ENCODE measurements at places on chromosomes 6 and 20.
A peak's percentile ranks its signal among the peaks of the same experiment; 100 is the strongest.

GRCh38 chr20:10498200-10498599, 63.1 kb downstream of the SLX4IP start:
- no peak for DNase-seq

DNA sequence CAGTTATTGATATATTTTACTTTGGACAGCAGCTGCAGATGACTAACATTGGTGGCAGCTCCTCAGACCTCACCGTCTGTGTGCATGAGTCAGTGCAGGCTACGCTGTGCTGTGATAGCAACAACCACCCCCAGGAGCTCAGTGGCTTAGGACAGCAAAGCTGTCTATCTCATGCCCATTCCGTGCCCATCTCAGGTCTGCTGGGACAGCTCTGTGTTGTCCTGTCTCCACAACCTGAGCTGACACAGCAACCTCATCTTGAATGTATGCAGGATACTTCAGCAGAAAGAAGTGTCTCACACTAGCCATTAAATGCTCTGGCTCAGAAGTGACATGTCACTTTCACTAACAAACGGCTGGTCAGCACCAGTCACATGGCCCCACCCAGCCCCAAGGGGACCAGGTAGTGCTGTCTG, 47.7 kb downstream of the BANF2 start:
- DNase-seq, result no peak

DNA sequence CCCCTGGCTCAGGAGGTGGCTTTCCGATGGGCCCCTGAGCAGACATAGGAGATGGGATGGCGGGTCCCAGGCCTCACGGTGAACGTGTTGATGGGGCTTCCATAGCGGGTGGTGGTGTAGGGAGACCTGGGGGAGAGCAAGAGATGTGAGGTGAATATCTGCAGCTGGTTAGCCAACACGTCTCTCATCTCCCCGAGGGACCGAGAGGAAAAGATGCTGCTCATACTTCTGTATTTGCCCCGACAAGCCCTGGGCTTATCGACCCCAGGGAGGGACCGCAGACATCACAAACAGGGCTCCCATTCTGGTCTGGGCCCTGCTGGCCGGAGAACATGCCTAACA, 38.7 kb downstream of the C6orf132 start:
- DNase-seq, result no peak

DNA sequence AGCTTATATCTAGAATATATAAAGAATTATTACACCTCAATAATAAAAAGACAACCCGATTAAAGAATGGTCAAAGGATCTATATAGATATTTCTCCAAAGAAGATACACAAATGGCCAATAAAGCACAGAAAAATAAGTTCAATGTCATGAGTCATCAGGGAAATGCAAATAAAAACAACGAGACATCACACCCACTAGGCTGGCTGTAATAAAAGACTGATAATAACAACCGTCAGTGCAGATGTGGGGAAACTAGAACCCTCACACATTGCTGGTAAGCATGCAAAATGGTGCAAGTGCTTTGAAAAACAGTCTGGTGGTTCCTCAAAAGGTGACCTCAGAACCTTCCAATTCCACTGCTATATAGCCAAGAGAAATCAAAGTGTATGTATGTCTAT, 33.0 kb downstream of the TBX18 start:
- no peak for DNase-seq

GRCh38 chr6:56814802-56815201, 140.1 kb upstream of the BEND6 start:
- DNase-seq, result no peak

DNA sequence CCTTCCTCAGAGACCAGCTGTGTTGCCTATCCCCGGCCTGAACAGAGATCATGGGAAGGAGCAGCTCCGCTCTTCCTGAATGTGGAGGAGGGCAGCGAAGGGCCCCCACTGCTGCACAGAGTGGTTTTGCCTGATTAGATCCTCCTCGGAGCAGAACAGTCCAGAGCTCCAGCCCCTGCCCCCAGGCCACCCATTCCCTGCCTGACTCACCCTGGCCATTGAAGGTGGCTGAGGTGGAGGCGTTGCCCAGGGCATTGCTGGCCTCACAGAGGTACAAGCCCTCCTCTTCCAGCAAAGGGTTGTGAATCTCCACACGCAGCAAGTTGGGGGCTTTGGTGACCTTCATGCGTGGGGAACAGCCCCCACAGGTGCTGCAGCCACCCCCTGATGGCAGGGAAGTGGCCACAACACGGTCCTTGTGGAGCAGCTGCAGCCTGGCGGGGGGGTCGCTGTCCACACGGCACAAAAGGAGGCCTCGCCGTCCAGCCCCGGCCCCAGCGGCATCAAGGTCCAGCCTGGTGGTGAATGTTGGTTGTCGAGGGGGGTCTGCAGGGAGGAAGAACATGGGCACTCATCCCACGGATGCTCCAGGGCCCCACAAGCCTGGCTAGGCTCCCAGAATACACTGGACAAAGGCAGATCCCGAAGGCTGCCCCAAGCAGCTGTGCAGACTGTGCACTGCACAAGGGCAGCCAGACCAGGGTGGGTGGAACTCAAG, 14.7 kb downstream of the SIGLEC1 start:
- DNase-seq, result no peak

- DNase-seq, result no peak
Measured at GRCh38 chr20:24653306-24653705, 183.9 kb downstream of the SYNDIG1 start.

DNA sequence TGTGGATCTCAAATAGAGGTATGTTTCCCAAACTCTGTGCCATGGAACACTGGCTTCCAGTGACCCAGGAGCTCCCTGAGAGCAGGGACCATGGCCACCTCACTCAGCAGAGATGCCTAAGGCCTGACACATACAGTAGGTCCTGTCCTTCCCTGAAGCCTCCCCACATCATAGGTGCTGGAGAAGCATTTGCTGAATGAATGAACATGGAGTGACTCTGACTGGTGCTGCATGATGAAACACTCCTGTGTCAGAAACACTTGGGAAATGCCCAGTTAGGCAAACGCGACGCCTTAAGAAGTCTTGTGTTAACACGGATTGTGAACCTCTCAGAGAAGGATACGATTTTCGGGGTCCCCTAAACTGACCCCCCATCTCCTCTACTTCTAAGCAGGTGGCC, 14.3 kb downstream of the SLA2 start:
- DNase-seq, result no peak

DNA sequence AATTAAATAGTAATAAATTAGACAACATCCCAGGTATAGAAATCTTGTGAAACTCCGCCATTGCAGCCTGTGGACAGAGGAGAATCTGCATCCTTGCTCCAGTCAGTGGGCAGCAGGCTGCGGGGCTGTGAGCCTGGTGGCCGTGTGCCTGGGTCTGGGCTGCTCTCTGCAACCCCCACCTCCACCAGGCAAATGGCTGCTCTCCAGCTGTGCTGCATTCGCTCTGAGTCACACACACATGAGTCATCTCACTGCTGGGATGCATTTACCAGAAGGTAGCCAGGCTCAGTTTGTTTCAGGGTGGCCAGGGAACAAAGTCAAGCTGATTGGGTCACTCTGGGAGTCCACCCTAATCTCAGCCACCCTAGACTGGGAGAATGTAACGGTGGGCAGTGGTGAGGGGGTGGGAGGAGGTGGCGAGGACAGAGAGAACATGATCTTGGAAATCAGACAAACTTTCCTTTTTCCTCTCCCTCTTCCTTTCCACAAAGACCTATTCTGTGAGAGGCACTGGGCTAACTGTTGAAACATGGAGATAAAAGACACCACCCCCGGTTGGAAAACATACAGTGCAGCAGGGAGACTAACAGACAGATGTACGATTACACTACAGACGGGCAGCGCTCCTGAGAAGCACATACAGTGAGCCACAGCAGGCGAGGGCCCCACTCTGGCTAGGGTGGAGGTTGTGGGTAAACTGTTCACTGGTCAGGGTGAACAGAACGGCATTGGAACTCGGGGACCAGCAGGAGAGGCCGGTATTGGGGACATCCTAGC, 59.2 kb downstream of the TRAM2 start:
- DNase-seq, result peak; percentile 18

GRCh38 chr6:141521440-141521839, 611.3 kb upstream of the GJE1 start:
- DNase-seq, result no peak

GRCh38 chr20:21228511-21228910, 74.6 kb upstream of the XRN2 start:
- DNase-seq, result no peak

- DNase-seq, result no peak
Measured at GRCh38 chr20:9140162-9140760, 71.4 kb downstream of the PLCB4 start.

GRCh38 chr20:31488115-31488514, 13.0 kb downstream of the REM1 start:
- DNase-seq, result no peak

DNA sequence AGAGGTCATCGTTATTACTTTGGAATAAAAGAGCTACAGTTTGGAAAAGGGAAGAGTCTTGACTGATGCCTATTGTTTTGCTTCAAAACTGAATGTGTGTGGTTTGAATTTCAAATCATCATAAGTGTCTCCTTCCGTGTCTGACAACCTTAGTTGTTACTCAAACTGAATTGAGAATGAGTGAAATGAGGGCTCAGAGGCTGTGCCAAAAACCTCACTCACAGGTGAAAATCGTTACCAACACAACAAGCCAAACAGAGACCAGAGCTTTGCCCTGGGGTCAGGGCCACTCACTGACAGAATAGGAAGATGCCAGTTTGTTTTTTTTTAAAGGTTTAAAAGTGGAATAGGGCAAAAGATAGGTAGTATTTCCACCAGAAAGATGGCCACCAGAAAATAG, 15.2 kb upstream of the SIRT5 start:
- no peak for DNase-seq

DNA sequence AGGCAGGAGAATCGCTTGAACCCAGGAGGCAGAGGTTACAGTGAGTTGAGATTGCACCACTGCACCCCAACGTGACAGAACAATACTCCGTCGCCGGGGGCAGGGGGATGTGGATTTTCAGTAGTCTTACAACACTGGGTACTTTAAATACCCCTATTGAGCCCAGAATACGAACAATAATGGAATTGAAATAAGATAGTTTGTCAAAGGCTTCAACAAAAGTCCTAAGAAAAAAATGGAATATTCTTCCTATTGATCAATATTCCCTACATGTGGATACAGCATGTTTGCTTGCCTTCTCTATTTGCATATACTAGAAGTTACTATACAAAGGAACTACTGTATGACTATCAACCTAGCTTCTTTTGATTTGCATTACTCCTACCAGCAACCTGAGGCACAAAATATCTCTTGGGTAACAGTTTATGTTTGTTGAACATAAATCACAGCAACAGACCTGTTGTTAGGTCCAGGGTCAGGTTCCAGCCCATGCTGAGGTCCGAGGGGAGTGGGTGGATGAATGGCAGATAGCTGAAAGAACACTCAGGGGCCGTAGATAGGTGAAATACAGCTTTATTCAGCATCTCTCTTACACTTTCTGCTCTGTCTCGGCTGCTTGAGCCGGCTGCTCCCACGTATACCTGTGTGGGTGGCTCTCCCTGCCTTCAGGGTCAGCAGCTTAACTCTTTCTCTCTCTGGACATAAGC, 23.8 kb downstream of the MAN1A1 start:
- no peak for DNase-seq

GRCh38 chr6:119891644-119892043, 542.1 kb upstream of the MAN1A1 start:
- no peak for DNase-seq

DNA sequence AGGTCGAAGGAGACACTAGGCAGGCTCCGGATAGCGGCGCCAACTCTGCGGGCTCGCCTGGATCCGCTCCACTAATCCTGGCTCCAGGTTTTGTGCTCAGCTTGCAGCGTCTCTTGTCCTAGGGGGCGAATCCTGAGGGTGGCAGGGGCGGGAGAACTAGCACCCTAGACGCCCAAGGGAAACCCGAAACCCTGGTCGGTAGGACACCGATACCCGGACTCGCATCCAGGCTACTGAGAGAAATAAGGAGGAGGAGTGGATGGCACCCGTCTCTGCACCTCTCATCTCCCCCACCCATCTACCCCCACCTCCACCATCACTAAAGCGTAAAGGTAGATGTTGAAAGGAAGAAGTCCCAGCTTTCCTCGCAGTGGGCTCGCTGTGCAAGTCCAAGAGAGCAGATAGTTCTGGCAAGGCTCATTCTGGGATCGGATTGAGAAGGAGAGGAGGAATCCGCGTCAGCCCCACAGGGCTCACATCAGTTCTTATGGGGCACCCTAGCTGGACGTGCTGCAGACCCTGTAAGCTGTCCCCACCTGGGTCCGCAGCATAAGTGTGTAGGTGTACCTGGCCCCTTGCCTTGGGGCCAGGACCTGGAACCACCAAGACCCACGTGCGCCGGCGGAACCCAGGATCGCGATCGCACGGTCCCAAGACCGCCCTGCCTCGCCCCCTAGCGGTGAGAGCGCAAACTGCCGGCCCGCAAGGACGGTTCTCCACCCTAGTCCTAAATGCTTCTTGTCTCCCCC, 6.9 kb downstream of the SLC32A1 start:
- DNase-seq, result peak; percentile 85

DNA sequence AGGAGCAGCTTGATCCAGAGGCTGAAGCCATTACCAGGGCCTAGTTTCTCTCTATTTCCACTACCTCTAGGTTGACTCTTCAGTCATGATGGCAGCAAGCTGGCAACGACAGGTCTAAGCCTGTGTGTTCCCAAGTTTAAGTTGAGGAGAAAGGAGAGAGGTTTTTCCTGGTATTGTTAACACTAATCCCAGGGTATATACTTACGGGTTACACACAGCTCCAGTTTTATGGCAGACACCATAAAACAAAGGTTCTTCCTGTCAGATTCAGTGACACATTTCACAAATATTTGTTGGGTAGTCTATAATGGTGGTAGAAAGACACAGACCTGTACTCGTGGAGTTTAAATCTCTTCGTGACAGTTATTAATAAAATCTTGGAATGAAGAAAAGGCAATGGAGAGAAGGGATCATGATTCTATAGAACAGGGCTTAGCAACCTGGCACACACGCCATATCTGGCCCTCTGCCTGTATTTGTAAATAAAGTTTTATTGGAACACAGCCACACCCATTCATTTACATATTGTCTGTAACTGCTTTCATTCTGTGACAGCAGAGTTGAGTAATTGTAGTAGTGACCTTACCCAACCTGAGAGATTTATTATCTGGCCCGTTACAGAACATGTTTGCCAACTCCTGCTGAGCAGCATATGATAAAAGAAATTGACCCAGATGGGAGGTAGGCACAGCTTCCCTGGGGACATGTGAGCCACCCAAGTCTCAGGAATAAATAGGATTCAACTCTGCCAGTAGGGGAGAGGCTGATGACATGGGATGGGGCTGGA, 323.3 kb downstream of the CDH4 start:
- no peak for DNase-seq

- DNase-seq, result no peak
Measured at GRCh38 chr6:163281634-163282033, 132.9 kb upstream of the QKI start.

GRCh38 chr6:125831659-125832058, 40.9 kb downstream of the NCOA7 start:
- no peak for DNase-seq

GRCh38 chr20:62163986-62164762, 18.7 kb upstream of the MTG2 start:
- DNase-seq, result no peak

GRCh38 chr20:50286174-50286511, 95.5 kb downstream of the CEBPB start:
- no peak for DNase-seq
